Activated CD4-positive, alpha-beta T cell treated with anti-CD3 and anti-CD28 coated beads, Interleukin-2, amount 50 U/mL, for 24 hours (primary cell): ENCODE measurements at places on chromosomes 6 and 20.

GRCh38 chr20:22501034-22501433, 83.3 kb downstream of the FOXA2 start:
- no peak for DNase-seq

DNA sequence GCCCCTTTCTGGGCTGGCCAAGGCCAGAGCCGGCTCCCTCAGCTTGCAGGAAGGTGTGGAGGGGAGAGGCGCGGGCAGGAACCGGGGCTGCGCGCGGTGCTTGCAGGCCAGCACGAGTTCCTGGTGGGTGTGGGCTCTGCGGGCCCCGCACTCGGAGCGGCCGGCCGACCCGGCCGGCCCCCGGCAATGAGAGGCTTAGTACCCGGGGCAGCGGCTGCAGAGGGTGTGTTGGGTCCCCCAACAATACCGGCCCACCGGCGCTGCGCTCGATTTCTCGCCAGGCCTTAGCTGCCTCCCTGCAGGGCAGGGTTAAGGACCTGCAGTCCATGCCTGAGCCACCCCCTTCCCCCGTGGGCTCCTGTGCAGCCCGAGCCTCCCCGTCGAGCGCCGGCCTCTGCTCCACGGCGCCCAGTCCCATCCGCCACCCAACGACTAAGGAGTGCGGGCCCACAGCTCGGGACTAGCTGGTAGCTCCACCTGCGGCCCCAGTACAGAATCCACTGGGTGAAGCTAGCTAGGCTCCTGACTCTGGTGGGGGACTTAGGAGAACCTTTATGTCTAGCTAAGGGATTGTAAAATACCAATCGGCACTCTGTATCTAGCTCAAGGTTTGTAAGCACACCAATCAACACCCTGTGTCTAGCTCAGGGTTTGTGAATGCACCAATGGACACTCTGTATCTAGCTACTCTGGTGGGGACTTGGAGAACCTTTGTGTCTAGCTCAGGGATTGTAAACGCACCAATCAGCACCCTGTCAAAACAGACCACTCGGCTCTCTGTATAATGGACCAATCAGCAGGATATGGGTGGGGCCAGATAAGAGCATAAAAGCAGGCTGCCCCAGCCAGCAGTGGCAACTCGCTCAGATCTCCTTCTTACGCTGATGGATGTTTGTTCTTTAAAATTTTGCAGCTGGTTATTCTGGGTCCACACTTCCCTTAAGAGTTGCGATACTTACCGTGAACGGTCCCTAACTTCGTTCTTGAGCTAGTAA, 167.4 kb upstream of the RREB1 start:
- no peak for DNase-seq

- no peak for DNase-seq
Measured at GRCh38 chr6:166417285-166417691, 34.5 kb upstream of the MPC1 start.

- no peak for DNase-seq
Measured at GRCh38 chr20:52593654-52594053, 378.5 kb upstream of the TSHZ2 start.

GRCh38 chr20:41155261-41155660, 17.9 kb downstream of the PLCG1 start:
- no peak for DNase-seq

DNA sequence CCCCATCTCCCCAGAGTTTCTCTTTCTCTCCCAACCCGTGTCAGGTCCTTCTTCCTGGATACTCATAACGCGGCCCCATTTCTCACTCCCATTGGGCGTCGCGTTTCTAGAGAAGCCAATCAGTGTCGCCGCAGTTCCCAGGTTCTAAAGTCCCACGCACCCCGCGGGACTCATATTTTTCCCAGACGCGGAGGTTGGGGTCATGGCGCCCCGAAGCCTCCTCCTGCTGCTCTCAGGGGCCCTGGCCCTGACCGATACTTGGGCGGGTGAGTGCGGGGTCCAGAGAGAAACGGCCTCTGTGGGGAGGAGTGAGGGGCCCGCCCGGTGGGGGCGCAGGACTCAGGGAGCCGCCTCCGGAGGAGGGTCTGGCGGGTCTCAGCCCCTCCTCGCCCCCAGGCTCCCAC, at the start of gene HLA-F:
TSS of gene HLA-F (plus strand) at position 173 of the 404 bp plus-strand sequence. CDS start at position 203, 30 bp downstream.
- DNase-seq = peak; percentile 80

DNA sequence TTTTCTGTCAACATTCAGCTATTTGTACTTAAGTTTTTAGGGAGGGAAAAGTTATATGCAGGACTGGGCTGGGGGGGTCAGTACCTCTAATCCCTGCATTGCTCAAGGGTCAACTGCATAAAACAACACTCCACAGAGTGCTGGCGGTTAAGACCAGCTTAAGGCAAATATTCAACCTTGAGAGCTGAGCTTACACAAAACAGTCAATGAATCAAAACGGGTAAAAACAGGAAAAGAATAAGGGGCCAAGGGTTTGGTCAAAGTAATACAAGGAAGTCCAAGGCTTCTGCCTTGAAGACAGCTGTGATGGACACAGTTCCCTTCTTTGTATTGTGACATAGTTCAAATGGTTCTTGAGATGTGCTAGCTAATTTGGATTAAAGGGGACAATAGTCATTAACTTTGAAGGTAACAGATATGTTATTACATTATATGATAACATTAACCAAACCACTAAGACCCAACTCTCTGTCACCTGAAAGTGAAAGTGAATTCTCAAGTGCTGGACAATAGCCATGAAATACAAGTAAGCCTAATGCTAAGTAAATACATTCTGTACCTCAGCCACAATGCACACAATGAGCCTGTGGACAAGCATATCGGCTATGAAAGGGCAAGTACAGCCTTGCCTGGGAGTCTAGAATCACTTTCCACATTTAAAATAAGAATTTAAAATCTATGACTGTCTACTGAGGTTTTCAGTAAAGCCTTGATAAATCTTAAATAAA, 106.8 kb downstream of the PDE10A start:
- no peak for DNase-seq

DNA sequence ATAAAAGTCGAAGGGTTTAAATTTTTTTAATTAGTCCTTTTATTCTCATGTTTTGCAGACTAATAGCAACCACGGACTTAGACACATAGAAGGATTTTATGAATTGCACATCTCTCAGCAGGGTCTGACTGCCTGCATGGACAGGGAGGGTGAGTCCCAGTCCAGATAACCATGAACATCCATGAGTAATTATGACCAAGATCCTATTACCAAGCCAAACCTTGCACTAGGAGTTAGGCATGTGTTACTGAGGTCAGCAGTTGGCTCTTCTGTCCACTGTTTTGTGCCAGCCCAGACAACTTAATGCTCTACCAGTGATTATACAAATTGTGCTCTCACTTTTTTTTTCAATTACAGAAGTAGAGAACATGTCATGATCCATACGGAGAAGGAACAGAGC, 211.2 kb downstream of the MAFB start:
- no peak for DNase-seq

DNA sequence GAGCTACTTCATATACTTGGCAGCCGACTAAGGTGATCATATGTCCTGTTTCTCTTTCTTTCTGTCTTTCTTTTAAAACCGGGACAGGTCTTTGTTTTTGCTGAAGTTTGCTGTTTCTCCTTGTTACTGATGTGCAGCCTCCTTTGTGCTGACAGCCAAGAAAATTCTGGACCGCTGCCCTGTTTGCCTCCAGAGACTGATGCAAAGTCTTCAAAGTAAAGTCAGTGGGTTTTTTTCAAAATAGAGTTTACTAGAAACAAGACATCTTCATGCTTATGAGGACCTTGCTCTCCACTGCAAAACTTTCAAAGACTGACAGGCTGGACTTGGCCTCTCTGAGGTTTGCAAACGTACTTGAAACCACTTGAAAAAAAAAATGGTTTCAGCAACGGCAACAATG, 510.5 kb upstream of the MAP3K7 start:
- no peak for DNase-seq

- DNase-seq = no peak
Measured at GRCh38 chr6:20115246-20115980, 96.9 kb downstream of the MBOAT1 start.

DNA sequence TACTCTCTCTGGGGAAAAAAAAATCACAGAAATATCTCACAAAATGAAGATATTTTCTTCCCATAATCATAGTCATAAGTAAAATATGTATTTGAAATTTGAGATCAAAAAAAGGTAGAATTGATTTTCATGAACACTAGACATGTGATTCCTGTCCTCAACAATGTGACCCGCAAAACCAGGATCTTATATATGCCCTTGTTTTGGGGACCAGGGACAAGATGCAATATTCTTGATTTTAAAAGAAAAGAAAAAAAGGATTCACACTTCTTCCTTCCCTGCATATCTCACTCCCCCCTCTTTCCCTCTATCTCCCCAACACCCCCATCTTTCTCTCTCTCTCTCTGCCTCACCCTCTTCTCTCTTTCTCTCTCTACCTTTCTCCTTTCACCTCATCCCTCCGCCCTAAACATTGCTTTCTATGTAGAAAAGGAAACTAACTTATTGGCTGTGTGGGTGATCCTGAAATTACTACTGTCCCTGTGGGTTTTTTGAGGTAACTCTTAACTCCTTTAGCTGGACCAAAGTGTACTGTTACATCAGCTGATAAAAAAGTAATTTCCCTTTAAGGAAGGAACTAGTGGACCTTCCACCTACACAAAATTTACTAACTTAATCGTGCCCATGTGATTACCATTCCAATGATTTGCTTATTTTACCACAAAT, 85.6 kb downstream of the AIG1 start:
- DNase-seq = no peak

GRCh38 chr6:68701159-68701558, 66.1 kb downstream of the ADGRB3 start:
- no peak for DNase-seq

DNA sequence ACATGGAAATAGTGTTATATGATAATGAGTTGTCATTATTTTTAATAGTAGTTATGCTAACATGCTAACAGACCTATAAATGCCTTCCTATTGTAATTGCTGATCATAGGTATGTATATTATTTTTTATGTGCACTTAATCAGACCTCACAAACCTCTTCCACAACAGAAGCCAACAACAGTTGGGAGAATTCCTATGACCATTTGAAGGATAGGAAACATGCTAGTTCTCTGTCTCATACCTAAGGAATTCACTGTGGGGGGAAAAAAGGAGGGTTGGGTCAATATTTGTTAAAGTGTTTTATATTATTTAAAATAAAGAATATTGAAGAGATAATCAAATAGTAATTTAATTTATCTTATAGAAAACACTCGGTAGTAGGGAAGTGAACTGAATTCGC, 990.9 kb downstream of the EPHA7 start:
- no peak for DNase-seq

- no peak for DNase-seq
Measured at GRCh38 chr6:20589266-20589665, 55.0 kb downstream of the CDKAL1 start.
